Activated T-cell treated with anti-CD3 and anti-CD28 coated beads, Interleukin-2, amount 50 U/mL, for 72 hours (primary cell): ENCODE measurements at places on chromosomes 2 and 18. TPM values are rescaled to one million over a fixed set of nuclear protein-coding genes. Genes with fewer than 3 reads are reported as not detected.

DNA sequence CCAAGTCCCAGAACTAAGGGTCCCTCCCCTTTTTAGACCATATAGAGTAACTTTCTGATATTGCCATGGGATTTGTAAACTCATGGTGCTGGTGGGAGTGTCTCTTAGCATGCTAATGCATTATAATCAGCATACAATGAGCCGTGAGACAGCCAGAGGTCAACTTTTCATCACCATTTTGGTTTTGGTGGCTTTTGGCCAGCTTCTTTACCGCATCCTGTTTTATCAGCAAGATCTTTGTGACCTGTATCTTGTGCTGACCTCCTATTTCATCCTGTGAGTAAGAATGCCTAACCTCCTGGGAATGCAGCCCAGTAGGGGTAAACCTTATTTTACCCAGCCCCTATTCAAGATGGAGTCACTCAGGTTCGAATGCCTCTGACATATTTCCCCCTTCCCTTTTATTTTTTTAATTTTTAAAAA lies 148.2 kb downstream of the PHLPP1 start:
- no peak overlapping the region for H3K4me3 ChIP-seq
- no peaks in the 10 kb centered on the region for H3K36me3 ChIP-seq
- no peak for DNase-seq
- peaks cover 7% of the 10 kb centered on the region for H3K4me1 ChIP-seq

GRCh38 chr2:119242276-119243119 lies 18.9 kb downstream of the STEAP3 start:
- no peak overlapping the region for H3K27ac ChIP-seq
- DNase-seq, result no peak
- no peak overlapping the region for H3K4me3 ChIP-seq
- H3K4me1 ChIP-seq, result no peaks in the 10 kb centered on the region
- H3K36me3 ChIP-seq, result no peaks in the 10 kb centered on the region

DNA sequence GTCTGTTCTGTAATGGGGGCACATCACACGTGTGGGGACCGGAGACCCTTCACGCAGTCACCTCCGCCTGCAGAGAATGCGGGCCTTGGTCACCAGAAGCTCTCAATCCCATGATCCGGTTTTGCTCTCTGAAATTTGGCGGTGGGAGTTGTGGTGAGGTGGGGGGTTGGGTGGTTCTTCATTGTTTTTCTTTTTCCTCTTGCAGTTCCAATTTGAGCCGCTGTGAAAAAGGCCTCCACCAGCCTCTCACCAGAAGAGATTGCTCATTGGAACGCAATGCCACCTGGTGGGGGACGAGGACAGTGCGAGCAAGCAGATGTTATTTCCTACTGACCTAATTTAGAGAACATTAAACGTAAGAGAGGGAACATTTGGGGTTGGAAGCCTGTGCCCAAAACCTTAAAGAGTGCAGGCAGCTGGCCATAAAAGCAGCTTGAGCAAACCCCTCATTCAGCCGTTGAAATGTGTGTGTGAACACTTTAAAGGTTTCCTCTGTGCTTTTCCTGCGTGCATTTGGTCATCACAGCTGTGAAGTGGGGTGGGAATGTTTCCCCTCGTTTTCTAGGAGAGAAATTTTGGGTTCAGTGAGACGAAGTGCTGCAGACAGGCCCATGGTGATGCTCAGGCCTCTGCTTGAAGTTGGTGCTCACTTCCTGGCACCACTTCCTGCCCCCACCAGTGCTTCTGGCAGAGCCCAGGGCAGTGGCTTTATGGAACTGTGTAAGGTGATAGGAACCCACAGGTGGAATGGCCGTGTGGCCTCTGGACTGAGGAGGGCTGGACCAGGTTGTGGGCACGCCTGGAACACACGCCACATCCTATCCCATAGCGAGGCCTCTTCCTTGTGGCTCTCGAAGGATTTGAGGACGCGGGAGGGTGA lies 61.7 kb downstream of the ZCCHC2 start:
- H3K4me3 ChIP-seq, result peak overlapping the region; percentile 42
- no peaks in the 10 kb centered on the region for H3K27me3 ChIP-seq
- peaks cover 4% of the 10 kb centered on the region for H3K36me3 ChIP-seq
- peaks cover 46% of the 10 kb centered on the region for H3K4me1 ChIP-seq
- peak overlapping the region; percentile 29 for H3K27ac ChIP-seq

DNA sequence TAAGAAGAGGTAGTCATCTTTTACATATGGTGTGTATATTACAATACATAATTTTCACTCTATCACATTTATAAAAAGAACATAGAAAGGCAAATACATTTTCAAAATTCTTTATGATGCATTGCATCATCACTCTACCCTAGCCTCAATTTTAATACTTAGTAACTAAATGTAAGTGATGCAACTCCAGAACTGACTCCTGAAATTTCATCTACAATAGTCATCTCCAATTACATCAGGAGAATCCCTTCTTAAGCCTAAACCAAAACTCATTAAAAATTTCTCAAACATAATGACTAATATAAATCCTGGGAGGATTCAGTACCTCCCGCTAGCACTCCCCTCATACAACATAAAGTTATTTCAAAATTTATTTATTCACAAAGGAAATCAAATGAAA lies 15.9 kb downstream of the TMX3 start:
- no peaks in the 10 kb centered on the region for H3K27me3 ChIP-seq
- peaks cover 5% of the 10 kb centered on the region for H3K4me1 ChIP-seq
- DNase-seq, result no peak
- H3K4me3 ChIP-seq, result no peak overlapping the region

GRCh38 chr2:221448057-221448843 lies 123.9 kb downstream of the EPHA4 start:
- no peak overlapping the region for H3K27ac ChIP-seq
- H3K27me3 ChIP-seq, result no peaks in the 10 kb centered on the region
- no peak overlapping the region for H3K4me3 ChIP-seq
- DNase-seq, result no peak

DNA sequence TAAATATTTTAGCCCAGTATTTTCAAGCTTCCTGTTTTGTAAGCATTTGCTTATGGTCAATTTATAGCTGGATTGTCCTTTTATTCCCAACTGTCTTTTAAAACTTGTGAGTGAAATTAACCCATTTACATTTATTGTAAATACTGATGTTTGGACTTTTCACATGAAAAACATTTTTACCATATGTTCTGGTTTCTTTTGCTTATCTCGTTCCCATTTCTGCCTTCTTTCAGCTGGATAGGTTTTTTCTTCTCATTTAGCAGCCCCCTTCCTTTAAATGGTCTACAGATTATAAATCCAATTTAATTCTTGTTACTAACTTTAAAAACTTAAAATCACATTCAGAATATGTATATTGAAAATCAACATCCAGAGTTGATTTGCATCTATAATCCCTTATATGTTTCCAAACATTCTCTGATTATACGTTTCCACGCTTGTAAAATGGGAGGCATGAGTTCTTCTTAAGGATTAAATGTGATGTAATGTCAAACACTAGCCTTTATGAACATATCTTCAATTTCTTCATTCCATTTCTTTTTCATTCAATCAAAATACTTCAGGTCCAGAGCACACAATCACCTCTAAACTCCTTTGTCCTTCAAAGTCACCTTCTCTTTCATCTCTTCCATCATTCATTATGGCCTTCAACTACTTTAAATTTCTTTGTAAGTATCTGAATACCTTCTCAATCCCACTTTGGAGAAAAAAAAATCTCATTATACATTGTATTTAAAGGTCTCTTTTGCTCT lies 1.1 kb upstream of the KDM3A start:
- DNase-seq, result no peak
- H3K4me3 ChIP-seq, result peak overlapping the region; percentile 96
- H3K27me3 ChIP-seq, result no peaks in the 10 kb centered on the region
- peaks cover 38% of the 10 kb centered on the region for H3K4me1 ChIP-seq

GREB1 gene
- 2.2 TPM for total RNA-seq

GRCh38 chr2:156466739-156467405 lies 30.7 kb downstream of the GPD2 start:
- no peak overlapping the region for H3K4me3 ChIP-seq
- H3K27ac ChIP-seq, result peak overlapping the region; percentile 67
- no peak for DNase-seq
- peaks cover 13% of the 10 kb centered on the region for H3K4me1 ChIP-seq

- H3K4me3 ChIP-seq, result no peak overlapping the region
- H3K36me3 ChIP-seq, result no peaks in the 10 kb centered on the region
- H3K27me3 ChIP-seq, result no peaks in the 10 kb centered on the region
- no peaks in the 10 kb centered on the region for H3K4me1 ChIP-seq
Observed at GRCh38 chr18:2508155-2508554, 63.1 kb downstream of the METTL4 start.

RPRM gene
- not detected for total RNA-seq

DNA sequence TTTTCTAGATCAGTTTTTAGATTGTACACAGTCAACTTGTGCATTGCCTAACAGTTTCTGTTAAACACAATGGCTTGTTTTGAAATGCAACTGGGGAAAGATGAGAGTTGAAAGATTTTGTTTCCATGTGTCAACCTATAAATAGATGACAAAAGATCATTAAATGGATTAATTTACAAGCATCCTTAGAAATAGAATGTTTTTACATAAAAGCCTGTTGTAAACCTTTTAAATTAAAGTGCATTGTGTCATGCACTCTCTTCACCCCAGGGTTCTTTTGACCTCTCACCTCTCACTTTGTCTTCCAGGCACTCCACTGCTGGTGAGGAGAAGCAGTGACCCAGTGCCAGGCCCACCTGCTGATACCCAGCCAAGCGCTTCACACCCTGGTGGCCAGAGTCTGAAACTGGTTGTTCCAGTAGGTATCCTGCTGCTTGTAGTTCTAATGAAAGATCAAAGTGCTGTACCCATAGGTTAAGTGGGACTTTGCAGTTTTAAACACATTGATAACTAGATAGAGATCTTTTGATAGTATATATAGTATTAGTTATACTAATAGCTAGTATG lies 502.1 kb downstream of the PARD3B start:
- H3K4me3 ChIP-seq, result no peak overlapping the region
- peaks cover 5% of the 10 kb centered on the region for H3K4me1 ChIP-seq
- no peak for DNase-seq
- H3K27me3 ChIP-seq, result no peaks in the 10 kb centered on the region
- H3K36me3 ChIP-seq, result peaks cover 5% of the 10 kb centered on the region
- no peak overlapping the region for H3K27ac ChIP-seq

GRCh38 chr18:21439431-21439846 lies 161.1 kb downstream of the ESCO1 start:
- no peak overlapping the region for H3K4me3 ChIP-seq
- DNase-seq, result no peak
- H3K27me3 ChIP-seq, result peaks cover 39% of the 10 kb centered on the region
- H3K4me1 ChIP-seq, result no peaks in the 10 kb centered on the region
- H3K27ac ChIP-seq, result no peak overlapping the region
- H3K36me3 ChIP-seq, result no peaks in the 10 kb centered on the region

- peaks cover 14% of the 10 kb centered on the region for H3K4me1 ChIP-seq
- peak; percentile 14 for DNase-seq
- H3K27ac ChIP-seq, result peak overlapping the region; percentile 58
- peaks cover 6% of the 10 kb centered on the region for H3K27me3 ChIP-seq
- no peaks in the 10 kb centered on the region for H3K36me3 ChIP-seq
Observed at GRCh38 chr18:9876867-9877654, 8.7 kb upstream of the TXNDC2 start.

GRCh38 chr2:206368484-206368883 lies 74.8 kb upstream of the ADAM23 start:
- no peaks in the 10 kb centered on the region for H3K36me3 ChIP-seq
- peaks cover 4% of the 10 kb centered on the region for H3K4me1 ChIP-seq
- H3K27me3 ChIP-seq, result peaks cover 13% of the 10 kb centered on the region
- no peak overlapping the region for H3K4me3 ChIP-seq
- H3K27ac ChIP-seq, result no peak overlapping the region

DNA sequence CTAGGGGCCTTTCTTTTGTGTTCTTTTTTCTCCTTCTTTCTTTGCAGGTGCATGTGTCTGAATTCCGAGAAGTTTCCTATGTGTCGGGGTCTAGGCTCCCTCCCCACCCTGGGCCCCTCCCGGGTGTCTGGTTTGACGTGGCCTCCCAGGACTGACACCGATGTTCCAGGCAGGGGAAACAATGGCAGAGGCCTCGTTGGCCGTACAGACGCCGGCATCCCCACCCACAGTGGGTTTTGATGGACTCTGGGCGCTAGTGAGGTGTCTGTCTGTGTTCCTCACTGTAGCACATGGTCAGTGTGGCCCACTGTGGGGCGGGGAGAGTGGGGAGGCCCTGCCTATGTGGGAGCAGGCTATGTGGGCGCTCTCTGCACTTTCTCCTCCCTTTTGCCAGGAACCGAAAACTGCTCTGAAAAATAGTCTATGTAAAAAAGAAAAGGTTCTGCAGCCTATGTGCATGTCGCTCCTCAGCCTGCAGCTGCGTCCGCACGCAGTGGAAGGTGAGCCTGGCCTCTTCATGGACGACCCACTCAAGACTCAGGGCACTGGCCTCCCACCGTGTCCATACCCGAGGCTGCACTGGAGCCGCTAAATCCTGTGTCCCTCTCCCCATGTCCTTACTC lies 90.9 kb upstream of the ASB18 start:
- H3K27ac ChIP-seq, result no peak overlapping the region
- no peak overlapping the region for H3K4me3 ChIP-seq
- H3K27me3 ChIP-seq, result peaks cover 6% of the 10 kb centered on the region
- peaks cover 10% of the 10 kb centered on the region for H3K4me1 ChIP-seq
- H3K36me3 ChIP-seq, result no peaks in the 10 kb centered on the region
- DNase-seq, result no peak

LHCGR gene
- total RNA-seq, result not detected

DNA sequence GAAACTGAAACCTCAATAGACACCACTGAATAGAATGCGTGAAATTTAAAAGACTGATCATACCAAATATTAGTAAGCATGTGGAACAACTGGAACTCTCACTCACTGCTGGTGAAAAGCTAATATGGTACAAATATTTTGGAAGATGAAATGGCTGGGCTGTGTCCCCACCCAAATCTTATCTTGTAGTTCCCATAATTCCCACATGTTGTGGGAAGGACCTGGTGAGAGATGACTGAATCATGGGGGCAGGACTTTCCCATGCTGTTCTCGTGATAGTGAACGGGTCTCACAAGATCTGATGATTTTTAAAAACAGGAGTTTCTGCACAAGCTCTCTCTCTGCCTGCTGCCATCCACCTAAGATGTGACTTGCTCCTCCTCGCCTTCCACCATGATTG lies 32.0 kb upstream of the MYCN start:
- DNase-seq, result no peak
- no peaks in the 10 kb centered on the region for H3K36me3 ChIP-seq
- H3K27ac ChIP-seq, result no peak overlapping the region
- H3K4me3 ChIP-seq, result no peak overlapping the region
- H3K27me3 ChIP-seq, result peaks cover 6% of the 10 kb centered on the region

UGT1A4 gene
- total RNA-seq, result not detected

DNA sequence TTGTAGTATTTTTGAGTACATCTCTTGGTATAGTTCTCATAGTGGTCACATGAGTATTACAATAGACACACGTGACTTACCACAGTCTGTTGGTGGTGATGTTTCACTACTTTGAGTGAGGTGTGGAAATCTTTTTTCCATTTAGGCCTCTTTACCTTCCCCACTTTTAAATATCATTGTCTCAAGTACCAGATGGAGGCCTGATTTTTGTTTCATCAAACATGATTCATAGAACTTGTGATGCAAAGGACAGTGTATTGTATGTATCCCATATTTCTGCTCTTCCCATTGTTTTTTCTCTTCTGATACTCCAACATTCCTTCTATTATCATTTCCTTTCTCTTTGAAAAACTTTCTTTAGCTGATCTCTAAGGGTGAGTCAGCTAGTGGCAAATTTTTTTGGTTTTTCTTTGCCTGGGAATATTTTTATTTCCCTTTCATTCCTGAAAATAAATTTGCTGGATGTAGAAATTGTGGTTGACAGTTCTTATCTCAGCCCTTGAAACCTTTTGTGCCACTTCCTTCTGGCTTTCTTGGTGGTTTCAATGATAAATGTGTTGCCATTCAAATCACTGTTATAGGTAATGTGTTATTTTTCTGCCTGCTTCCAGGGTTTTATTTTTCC lies 32.8 kb downstream of the RFX8 start:
- DNase-seq, result no peak
- no peaks in the 10 kb centered on the region for H3K27me3 ChIP-seq
- peak overlapping the region; percentile 81 for H3K27ac ChIP-seq
- peaks cover 44% of the 10 kb centered on the region for H3K4me1 ChIP-seq
- H3K4me3 ChIP-seq, result no peak overlapping the region
- H3K36me3 ChIP-seq, result peaks cover 12% of the 10 kb centered on the region
